ENCODE measurements at places on chromosomes 13 and 19.

DNA sequence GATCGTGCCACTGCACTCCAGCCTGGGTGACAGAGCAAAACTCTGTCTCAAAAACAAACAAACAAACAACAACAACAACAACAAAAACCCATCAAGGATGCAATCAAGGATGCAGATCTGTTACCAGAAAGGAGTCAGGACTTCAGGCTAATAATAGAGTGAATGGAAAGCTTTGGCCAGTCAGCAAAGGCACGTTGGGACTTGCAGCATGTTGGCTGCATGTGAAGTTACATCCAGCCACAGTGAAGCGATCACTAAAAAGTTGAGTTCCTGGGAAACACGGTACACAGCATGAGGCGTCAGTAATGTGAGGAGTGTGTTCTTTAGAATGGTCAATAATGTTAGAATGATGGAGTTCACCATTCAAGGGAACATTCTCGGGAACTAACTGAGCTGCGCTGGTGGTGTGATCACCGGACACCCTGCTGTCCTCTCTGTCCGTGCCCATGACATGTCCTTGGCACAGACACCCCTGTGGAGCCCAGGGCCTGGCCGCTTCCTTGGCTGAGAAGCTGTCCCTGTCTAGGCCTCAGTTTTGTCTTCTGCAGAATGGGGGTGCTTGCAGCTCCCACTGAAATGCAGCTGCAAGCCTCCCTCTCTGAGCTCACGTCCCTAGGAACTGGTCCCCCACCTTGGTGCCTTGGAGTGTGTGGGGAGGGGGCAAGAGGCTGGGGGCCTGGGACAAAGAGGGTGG lies 2.3 kb upstream of the LGALS7B start:
- DNase-seq = no peak

DNA sequence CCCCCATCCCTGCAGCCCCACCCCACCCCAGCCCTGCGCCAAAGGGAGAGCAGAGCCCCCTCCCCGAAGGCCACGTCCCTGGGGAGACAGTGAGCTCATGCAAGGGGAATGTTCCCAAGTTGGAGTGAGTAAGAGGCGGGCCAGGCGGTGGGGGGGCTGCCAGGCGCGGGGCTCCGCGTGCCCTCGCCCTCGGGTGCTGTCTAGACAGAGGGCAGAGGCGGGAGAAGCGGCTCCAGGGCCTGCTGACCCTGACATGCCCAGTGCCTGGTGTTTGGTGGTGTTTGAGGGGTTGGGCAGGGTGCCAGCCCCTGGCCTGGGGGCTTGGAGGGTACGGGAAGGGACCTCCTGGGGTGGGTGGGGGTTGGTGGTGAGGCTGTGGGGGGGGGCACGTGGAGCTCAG lies 1.0 kb downstream of the FSTL3 start:
- peak; percentile 38 for DNase-seq

DNA sequence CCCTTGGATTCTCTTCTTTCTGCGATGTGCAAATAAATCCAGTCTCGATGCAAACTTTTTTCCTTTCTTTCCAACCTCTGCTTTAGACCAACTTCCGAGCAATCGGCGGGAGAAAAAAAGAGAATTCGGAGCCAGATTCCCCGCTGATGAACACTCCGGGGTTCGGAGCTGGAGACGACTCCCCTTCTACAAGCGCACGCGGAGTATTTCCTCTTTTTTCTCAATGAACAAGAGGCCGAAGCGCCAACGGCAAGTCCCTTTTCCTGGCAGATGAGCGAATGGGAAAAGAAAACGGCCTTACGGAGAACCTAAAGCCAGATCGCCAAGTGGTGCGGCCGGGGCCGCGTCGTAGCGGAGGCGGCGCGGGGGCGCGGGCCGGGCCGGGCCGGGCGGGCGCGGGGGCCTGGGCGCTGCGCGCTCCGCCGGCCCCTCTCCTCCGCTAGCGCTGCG lies 250 bp downstream of the SPRY2 start:
- DNase-seq = peak; percentile 67

GRCh38 chr13:20349564-20350381 lies 117.7 kb upstream of the GJB6 start:
- no peak for DNase-seq

DNA sequence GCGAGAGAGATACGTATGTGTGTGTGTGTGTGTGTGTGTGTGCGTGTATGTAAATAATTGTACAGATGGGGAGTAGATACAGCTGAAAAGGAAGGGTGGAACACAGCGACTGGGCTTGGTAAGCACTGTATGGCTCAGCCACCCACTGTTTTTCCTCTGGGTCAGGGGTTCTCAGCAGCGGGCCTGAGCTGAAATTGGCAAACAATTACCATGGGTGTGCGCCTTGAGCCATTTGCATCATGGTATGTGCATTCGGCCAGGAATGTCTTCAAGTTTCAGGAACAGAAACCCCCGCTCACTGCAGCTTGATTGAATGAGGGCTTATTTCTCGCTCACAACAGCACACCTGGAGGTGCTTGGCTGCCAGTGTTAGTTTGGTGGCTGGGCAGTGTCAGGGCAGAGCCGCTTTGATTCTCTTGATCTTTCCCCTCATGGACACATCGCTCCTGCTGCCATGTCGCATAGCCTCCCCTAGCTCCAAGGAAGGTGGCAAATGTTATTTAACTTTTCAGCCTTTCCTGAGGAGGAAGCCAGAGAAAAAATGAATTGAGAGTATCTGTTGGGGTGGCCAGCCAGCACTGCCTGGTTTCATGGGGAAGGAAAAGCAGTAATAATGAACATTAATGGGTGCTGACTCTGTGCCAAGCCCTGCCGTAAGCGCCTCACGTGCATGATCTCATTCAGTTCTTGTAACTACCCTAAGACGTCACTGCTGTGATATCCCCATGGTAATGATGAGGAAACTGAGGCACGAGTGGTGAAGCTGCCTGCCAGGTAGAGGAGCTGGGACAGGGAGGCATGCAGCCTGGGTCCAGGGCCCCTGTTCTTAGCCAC lies 126.9 kb downstream of the SIPA1L3 start:
- DNase-seq = no peak

Data from DMS53 (cell line).